SJCRH30 (cell line): ENCODE measurements at places on chromosomes 6 and 20. TPM values are rescaled to one million over a fixed set of nuclear protein-coding genes. Genes with fewer than 3 reads are reported as not detected.

The TCP11 gene
- not detected in 2 replicates for total RNA-seq

The ADGRF1 gene
- not detected in 2 replicates for total RNA-seq

The RNF144B gene
- 0.05 and 0.20 TPM in 2 replicates for total RNA-seq

The METTL24 gene
- not detected in 2 replicates for total RNA-seq

The LIME1 gene
- 4.5 and 10.0 TPM in 2 replicates for total RNA-seq

The GFOD1 gene
- 1.7 and 2.9 TPM in 2 replicates for total RNA-seq

GRCh38 chr6:40485300-40485699, 101.9 kb downstream of the LRFN2 start:
- no peaks in the 10 kb centered on the region for H3K36me3 ChIP-seq
- no peak overlapping the region for H3K4me3 ChIP-seq
- H3K27me3 ChIP-seq: no peaks in the 10 kb centered on the region
- H3K27ac ChIP-seq: no peak overlapping the region

DNA sequence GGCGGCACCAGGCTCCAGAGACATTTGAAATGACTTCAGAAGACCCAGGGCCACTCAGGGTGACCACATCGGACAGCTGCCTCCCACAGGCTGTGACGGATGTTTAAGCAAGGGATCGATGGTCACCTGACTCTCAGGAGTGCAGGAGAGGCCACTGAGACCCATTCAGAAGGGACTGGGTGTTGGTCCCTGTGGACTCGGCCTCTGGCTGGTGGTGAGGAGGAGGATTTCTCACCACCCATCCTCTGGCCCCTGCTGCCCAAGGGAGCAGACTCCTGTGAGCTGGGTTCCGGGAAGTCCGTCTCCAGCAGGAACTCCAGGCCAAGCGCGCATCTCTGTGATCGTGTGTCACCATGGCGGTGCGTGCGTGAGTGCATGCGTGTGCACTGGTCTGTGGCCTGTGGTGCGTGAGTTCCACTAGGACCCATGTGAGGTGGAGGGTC, 25.5 kb downstream of the NPEPL1 start:
- peaks cover 11% of the 10 kb centered on the region for H3K4me1 ChIP-seq
- H3K27me3 ChIP-seq: no peaks in the 10 kb centered on the region; the same call in 1 of the 2 replicates
- peak; percentile 6 for DNase-seq
- H3K4me3 ChIP-seq: no peak overlapping the region

GRCh38 chr6:83594941-83595340, 82.6 kb downstream of the PRSS35 start:
- no peak overlapping the region for H3K27ac ChIP-seq
- DNase-seq: no peak
- H3K27me3 ChIP-seq: peaks cover 5% of the 10 kb centered on the region; the same call in 1 of the 2 replicates
- no peaks in the 10 kb centered on the region for H3K4me1 ChIP-seq
- H3K4me3 ChIP-seq: no peak overlapping the region

DNA sequence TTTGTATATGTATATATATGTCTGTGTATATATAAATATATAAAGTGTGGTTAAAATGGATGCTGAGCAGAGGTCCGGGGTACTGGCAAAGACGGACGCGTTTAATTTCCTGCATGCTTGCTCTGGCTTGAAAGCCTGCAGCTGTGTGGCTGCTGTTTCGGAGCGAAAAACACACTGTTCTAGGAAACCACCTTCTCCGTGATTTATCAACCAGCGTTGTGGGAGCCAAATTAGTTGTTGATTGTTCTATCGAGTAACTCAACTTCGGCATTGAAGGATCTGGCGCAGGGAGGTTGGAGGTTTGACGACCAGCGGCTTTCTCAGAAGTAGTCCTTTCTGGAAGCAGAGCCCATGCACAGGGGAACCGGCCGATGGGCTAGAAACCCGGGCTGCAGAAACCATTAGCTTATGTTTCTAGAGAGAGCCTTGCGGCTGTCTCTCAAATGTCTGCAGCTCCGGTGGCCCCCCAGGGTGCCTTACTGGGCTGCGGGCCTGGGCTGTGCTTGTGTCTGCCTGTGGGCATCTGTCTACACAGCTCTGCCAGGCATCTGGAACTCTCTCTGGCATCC, 81.8 kb downstream of the EDN3 start:
- no peak for DNase-seq
- H3K36me3 ChIP-seq: no peaks in the 10 kb centered on the region
- no peak overlapping the region for H3K4me3 ChIP-seq
- peaks cover 55% of the 10 kb centered on the region for H3K4me1 ChIP-seq
- no peaks in the 10 kb centered on the region for H3K27me3 ChIP-seq

- H3K27me3 ChIP-seq: no peaks in the 10 kb centered on the region
- no peak overlapping the region for H3K4me3 ChIP-seq
- H3K27ac ChIP-seq: no peak overlapping the region
- 0 out of 2 replicates have a peak, but pooled peaks cover 4% of the 10 kb centered on the region for H3K4me1 ChIP-seq
Measured at GRCh38 chr6:156877126-156877863, 100.1 kb downstream of the ARID1B start.

- H3K4me3 ChIP-seq: no peak overlapping the region
- DNase-seq: no peak
- H3K27me3 ChIP-seq: no peaks in the 10 kb centered on the region
- H3K4me1 ChIP-seq: no peaks in the 10 kb centered on the region
- no peak overlapping the region for H3K27ac ChIP-seq
Measured at GRCh38 chr20:17762243-17762872, 62.6 kb downstream of the BANF2 start.

DNA sequence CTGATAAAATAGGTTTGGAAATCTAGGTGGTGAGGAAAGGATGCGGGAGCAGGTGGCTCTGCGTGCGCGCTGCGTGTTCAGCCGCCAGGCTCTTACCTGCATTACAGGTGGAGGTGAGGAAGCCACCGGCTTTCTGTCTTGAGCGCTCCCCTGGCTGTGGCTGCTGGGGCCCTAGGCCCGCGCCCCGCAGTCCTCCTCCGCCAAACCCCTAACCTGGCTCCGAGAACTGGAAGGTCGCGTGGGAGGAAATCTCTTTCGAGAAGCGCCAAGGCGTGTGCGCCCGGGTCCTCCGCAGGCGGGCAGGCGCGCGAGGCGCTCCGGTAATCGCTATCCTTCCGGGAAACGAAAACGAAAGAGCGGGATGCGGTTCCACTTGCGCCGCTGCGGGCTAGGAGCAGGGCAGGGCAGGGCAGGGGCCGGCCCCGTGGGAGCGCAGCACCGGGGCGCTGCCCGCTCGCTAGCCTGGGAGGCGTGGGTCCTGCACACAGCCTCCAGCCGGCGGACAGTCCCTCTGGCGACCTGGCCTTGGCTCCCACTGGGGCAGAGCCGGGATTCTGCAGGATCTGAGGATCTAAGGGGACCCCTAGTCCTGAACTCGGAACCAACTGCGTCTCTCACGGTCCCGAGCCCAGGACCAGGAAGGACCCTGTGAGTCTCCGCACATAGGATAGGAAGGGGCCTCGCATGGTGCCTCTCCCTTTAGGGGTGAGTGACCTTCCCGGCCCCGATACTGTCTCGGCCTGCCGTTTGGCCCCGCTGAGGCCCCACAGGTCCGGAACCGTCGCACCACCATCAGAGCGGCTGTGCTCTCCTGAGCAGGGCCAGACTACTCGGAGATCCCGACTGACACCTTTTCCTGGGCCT, at the start of gene ETV7:
ETV7 (minus strand) TSS at position 230 of the 864 bp plus-strand sequence; CDS start at position 102, 128 bp downstream.
- H3K27me3 ChIP-seq: no peaks in the 10 kb centered on the region
- H3K27ac ChIP-seq: no peak within 1 kb of the TSS
- DNase-seq: no peak
- H3K36me3 ChIP-seq: no peaks in the 10 kb centered on the region
- H3K4me1 ChIP-seq: no peaks in the 10 kb centered on the region
- H3K4me3 ChIP-seq: peak within 1 kb of the TSS; percentile 41

DNA sequence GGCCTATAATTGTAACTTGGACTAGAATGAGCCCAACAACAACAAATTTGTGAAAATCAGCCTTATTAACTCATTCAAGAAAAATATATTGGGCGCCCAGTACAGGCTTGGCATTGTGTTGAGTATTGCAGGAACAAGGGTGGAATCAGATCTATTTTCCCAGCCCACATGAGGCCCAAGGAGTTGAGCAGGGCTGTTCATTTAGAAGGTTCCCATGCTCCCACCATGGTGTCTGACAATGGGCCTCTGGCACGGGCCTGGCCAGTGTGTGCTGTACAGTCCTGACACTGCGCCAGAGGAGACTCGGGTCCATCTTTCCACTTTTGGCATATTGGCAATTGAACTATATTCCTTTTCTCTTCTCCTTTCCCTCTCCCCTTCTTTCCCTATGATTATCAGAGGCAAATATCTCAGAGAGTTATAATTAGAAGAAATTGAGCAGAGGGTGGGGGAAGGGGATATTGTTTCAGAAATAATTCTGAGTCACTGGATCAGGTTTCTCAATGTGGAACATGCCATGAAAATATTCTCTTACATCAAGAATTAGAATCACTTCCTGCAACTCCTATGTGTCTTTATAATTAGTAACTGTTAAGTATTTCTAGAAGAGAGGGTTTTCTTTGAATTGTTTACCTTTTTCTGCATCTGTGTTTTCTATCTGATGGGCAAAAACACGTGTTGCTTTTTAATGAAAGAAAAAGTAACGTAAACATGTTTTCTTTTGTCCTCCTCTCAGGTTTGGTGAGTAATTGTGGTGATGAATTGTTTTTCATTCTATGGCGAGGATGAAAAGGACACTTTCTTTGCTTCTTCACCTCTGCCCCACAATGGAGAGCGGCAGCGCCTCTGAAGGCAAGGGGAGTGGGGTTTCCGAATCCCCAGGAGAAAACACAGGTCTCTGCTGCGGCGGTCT, 209.4 kb downstream of the FOXA2 start:
- peak; percentile 61 for DNase-seq
- H3K4me1 ChIP-seq: peaks cover 53% of the 10 kb centered on the region
- H3K27ac ChIP-seq: peak overlapping the region; percentile 69
- H3K27me3 ChIP-seq: no peaks in the 10 kb centered on the region
- H3K4me3 ChIP-seq: peak overlapping the region; percentile 32
